ENCODE measurements at places on chromosomes 4 and X. TPM values are rescaled to one million over a fixed set of nuclear protein-coding genes. Genes with fewer than 3 reads are reported as not detected.

Gene TCEAL7
- total RNA-seq: not detected

GRCh38 chr4:76968937-76969336 is 19.4 kb downstream of the SEPTIN11 start:
- no peak overlapping the region for H3K27ac ChIP-seq
- H3K4me3 ChIP-seq: no peak overlapping the region
- DNase-seq: no peak
- H3K4me1 ChIP-seq: no peaks in the 10 kb centered on the region

GRCh38 chr4:173138624-173139023 is 30.0 kb upstream of the GALNT7 start:
- H3K27me3 ChIP-seq: no peaks in the 10 kb centered on the region
- H3K36me3 ChIP-seq: no peaks in the 10 kb centered on the region
- no peaks in the 10 kb centered on the region for H3K4me1 ChIP-seq
- no peak overlapping the region for H3K4me3 ChIP-seq

- H3K27me3 ChIP-seq: no peaks in the 10 kb centered on the region
- no peak for DNase-seq
- H3K4me3 ChIP-seq: no peak overlapping the region
- H3K4me1 ChIP-seq: peaks cover 9% of the 10 kb centered on the region
- H3K36me3 ChIP-seq: no peaks in the 10 kb centered on the region
Observed at GRCh38 chr4:3375688-3376087, 66.1 kb upstream of the HGFAC start.

Gene WDR44
- total RNA-seq: 12.4 TPM

Gene DCTD
- 150 TPM for total RNA-seq

DNA sequence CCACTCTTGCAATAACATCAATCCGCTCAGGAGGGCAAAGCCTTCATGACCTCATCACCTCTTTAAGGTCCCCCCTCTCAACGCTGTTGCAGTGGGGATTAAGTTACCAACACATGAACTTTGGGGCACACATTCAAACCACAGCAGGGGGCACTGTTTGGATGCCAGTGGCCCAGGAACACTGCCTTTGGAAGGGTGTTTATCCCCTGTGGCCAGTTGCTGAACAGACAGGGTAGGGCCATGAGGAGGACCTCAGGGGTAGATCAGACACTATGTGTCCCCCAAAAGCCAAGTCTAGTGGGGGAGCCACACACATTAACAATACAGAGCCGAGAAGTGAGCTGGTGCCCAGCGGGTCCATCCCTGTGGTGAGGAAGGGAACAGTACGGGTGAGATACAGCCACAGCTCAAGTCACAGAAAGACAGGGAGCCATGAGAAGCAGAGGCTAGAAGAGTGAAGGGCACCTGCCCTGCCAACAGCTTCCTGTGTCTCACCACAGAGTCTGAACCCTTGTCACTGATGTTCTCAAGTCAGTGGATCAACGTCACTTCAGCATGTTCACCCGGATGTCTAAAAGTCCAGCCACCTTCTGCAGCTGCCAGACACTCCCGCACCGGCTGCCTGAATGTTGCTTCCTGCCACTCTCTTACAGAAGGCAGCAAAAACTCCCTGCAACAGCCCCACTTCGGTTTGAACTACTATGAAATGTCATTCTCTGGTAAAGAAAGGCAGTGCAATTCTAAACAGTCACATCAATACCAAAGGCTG is 19.9 kb upstream of the MXD4 start:
- H3K27me3 ChIP-seq: no peaks in the 10 kb centered on the region
- H3K4me3 ChIP-seq: peak overlapping the region; percentile 54
- H3K4me1 ChIP-seq: peaks cover 47% of the 10 kb centered on the region
- DNase-seq: peak; percentile 94

- H3K4me1 ChIP-seq: no peaks in the 10 kb centered on the region
- no peak overlapping the region for H3K4me3 ChIP-seq
- H3K27me3 ChIP-seq: no peaks in the 10 kb centered on the region
- no peaks in the 10 kb centered on the region for H3K36me3 ChIP-seq
Observed at GRCh38 chrX:132842460-132843238, 115.8 kb downstream of the HS6ST2 start.

Gene MAGEA3
- not detected for total RNA-seq

DNA sequence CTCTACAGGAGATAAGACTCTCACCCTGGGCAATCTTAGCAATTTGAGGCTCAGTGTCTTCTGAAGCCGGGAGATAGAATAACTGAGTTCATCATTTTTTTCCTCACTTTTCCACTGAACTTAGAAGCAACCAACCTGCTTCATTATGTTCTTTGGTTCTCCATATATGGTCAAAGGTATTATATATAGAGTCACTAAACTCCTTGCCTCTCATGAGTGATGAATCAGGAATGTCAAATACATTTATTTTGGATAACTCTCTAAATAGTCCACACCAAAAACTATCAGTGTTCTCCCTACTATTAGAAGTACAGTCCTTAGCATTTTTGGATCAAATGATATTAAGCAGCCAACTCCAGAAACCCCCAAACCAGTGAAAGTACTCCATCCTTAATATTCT is 421.5 kb upstream of the EPHA5 start:
- no peaks in the 10 kb centered on the region for H3K36me3 ChIP-seq
- no peaks in the 10 kb centered on the region for H3K27me3 ChIP-seq
- H3K27ac ChIP-seq: no peak overlapping the region
- DNase-seq: no peak

Gene CENPVL2
- total RNA-seq: not detected

Gene LRAT
- not detected for total RNA-seq

GRCh38 chrX:18360867-18361266 is 6.4 kb upstream of the SCML2 start:
- H3K4me3 ChIP-seq: no peak overlapping the region
- no peak for DNase-seq
- no peaks in the 10 kb centered on the region for H3K27me3 ChIP-seq
- H3K36me3 ChIP-seq: no peaks in the 10 kb centered on the region

Measured in CD8-positive, alpha-beta memory T cell (primary cell).